Common myeloid progenitor, CD34-positive (primary cell): ENCODE measurements at places on chromosomes 13 and 19.
A peak's percentile ranks its signal among the peaks of the same experiment; 100 is the strongest.

DNA sequence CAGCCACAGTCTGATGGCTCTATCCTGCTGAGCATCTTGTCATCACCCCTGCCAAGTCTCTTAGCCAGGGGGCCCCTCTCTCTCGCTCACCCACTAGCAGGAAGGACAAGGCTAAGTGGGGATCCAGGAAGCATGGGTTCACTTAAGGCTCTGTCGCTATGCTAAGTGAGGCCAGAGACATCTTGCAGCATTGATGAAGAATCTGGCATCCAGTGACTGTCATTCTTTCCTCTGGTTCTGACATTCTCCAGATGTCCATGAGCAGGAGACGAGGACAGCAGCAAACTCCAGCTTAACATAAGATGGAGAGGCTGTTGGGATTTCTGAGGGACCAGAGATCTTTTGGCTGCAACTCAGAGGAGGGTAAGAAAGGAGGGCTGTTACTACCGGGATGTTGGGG lies 230.2 kb downstream of the TSHZ3 start:
- no peak overlapping the region for H3K27ac ChIP-seq
- no peaks in the 10 kb centered on the region for H3K4me1 ChIP-seq
- no peak for DNase-seq

DNA sequence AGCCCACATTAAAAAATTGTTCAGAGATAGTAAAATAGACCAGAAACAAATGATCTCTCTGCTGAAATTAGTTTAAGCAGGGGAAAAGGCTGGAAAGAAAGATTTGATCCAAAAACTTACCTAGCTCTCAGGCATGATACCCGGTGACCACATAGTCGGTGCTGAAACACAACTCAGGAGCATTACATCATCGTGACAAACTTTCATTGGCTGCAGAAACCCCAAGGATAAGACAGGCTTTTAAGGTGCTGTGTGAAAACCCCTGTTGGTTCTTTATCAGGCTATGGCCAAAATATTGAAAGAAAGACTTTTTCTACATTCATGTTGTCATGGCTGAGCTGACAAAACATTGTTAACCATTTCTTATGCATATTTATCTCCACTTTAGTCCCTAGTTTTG lies 171.7 kb upstream of the KLF12 start:
- DNase-seq: no peak
- H3K27me3 ChIP-seq: no peaks in the 10 kb centered on the region
- no peak overlapping the region for H3K27ac ChIP-seq
- H3K4me1 ChIP-seq: no peaks in the 10 kb centered on the region
- H3K36me3 ChIP-seq: no peaks in the 10 kb centered on the region
- H3K4me3 ChIP-seq: no peak overlapping the region

GRCh38 chr13:40665126-40666044 lies 1.1 kb downstream of the FOXO1 start:
- H3K27me3 ChIP-seq: no peaks in the 10 kb centered on the region
- H3K36me3 ChIP-seq: no peaks in the 10 kb centered on the region
- peak; percentile 61 for DNase-seq
- H3K27ac ChIP-seq: peak overlapping the region; percentile 77
- H3K4me1 ChIP-seq: peaks cover 37% of the 10 kb centered on the region

GRCh38 chr19:13959141-13959961 lies 7.0 kb downstream of the DCAF15 start:
- no peaks in the 10 kb centered on the region for H3K27me3 ChIP-seq
- H3K36me3 ChIP-seq: peaks cover 84% of the 10 kb centered on the region
- H3K4me1 ChIP-seq: no peaks in the 10 kb centered on the region
- no peak overlapping the region for H3K27ac ChIP-seq

DNA sequence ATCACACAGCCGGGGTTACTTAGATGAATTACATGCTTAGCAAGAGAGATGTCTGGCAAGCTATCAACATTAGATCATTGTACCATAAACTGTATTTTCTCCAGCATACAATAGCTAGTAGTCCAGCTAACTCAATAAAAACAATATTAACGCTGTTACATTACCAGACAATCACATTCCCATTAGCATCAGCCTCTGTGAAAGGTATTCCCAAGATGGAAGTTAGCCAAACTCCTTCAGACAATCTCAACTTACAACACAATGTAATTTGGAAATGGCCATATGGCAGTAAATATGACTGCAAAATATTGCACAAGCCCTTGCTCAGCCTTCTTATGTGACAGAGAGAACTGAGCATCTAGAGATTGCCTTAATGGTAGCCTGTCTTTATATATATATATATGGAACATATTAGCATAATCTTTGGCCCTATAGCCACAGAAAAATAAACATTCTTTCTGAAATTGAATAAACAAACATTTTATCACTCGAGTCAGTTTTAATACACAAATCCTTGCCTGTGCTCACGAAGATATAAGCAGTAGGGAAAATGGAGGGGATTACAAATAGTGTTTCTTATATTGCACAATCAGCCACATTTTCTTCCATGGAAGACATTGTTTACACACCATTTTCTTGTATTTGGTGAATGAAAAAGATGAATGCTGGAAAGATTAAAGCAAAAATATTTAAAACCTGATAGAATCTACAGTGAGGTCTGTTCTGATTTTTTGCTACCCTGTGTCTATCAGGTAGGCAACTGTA lies 1060.5 kb downstream of the DIAPH3 start:
- no peaks in the 10 kb centered on the region for H3K36me3 ChIP-seq
- H3K27ac ChIP-seq: no peak overlapping the region
- H3K4me3 ChIP-seq: no peak overlapping the region
- H3K27me3 ChIP-seq: no peaks in the 10 kb centered on the region
- H3K4me1 ChIP-seq: no peaks in the 10 kb centered on the region

- no peak overlapping the region for H3K27ac ChIP-seq
- no peaks in the 10 kb centered on the region for H3K27me3 ChIP-seq
- H3K4me1 ChIP-seq: no peaks in the 10 kb centered on the region
These were observed 336.5 kb downstream of the FOXO1 start for GRCh38 chr13:40329781-40330485.

DNA sequence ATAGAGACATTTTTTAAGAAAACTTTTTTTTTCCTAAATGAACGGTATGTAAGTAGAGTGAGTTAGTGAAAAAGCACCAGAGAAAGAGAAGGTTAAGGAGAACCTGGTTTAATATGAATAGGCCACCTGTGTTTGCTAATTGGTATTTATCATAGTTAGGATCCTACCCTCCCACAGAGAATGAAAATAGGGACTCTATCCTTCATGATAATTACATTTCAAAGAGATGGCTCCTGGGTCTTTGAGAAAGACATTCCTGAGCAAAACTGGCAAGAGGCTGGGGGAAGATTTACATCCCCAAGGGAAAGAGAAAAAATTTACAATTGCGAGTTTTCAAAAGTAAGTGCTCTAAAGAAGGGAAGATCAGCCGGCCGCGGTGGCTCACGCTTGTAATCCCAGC lies 1284.5 kb downstream of the SLITRK1 start:
- H3K27ac ChIP-seq: peak overlapping the region; percentile 15
- DNase-seq: no peak
- H3K4me3 ChIP-seq: no peak overlapping the region
- no peaks in the 10 kb centered on the region for H3K4me1 ChIP-seq
- no peaks in the 10 kb centered on the region for H3K27me3 ChIP-seq

- peaks cover 3% of the 10 kb centered on the region for H3K4me1 ChIP-seq
- no peak overlapping the region for H3K27ac ChIP-seq
- DNase-seq: no peak
- H3K36me3 ChIP-seq: no peaks in the 10 kb centered on the region
- no peak overlapping the region for H3K4me3 ChIP-seq
These were observed 213.9 kb upstream of the SERP2 start for GRCh38 chr13:44159633-44160279.

- no peak overlapping the region for H3K27ac ChIP-seq
- no peaks in the 10 kb centered on the region for H3K27me3 ChIP-seq
- no peaks in the 10 kb centered on the region for H3K4me1 ChIP-seq
- DNase-seq: no peak
These were observed 331.8 kb upstream of the KLF12 start for GRCh38 chr13:74466020-74466419.

DNA sequence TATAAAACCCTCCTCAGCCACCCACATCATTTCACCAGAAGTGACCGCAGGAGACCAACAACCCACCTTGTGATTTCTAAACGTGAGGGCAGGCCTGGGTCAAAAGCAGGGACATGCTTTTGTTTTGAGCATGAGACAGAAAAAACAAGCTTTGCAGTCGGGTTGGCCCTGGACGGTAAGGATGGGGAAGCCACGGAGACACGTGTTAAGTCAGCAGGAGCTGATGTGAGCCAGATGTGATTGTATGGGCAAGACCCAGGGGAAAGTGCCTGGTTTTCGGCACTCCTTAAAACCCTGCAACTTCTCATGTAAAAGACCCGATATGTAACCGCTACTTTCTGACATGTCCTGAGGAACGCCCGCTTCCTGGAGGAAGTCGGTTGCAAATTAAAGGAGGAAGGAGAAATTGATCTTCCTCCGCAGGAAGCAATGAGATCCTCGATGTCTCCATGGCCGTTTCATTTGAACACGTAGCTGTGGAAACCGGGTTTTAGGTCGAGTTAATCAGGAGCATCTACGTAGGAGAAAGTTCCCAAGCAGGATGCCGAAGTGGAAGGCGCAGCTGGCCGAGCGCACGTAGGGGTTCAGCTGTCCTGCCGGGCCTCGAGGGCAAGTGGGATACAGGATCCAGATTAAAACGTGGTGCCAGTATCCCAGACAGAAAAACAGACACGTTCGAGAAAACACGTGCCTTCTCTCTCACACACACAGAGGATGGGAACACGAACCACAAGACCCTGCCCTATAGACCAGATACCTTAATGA lies 40.5 kb upstream of the POMP start:
- H3K36me3 ChIP-seq: no peaks in the 10 kb centered on the region
- H3K4me1 ChIP-seq: no peaks in the 10 kb centered on the region
- H3K4me3 ChIP-seq: no peak overlapping the region

GRCh38 chr19:30064348-30064699 lies 122.3 kb downstream of the URI1 start:
- H3K27ac ChIP-seq: no peak overlapping the region
- peaks cover 7% of the 10 kb centered on the region for H3K4me1 ChIP-seq
- H3K4me3 ChIP-seq: no peak overlapping the region
- DNase-seq: no peak
- no peaks in the 10 kb centered on the region for H3K36me3 ChIP-seq

DNA sequence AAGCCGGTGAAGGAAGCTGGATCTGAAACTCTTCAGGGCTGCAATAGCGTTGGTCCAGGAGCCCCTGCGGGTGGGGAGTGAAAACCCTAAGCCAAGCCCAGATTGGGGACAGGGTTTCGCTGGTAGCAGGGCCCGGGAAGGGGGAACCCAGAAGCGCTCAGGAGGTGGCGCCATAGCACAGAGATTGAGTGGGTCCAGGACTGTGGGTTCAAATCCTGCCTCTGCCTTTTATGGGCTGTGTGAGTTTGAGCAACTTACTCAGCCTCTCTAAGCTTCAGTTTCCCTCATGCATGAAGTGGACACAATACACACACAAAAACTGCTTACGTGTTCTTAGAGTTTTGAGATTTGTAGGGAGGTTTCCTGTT lies 8.3 kb upstream of the SYCN start:
- peak; percentile 61 for DNase-seq
- H3K36me3 ChIP-seq: no peaks in the 10 kb centered on the region
- H3K4me1 ChIP-seq: no peaks in the 10 kb centered on the region

- H3K36me3 ChIP-seq: no peaks in the 10 kb centered on the region
- H3K27ac ChIP-seq: no peak overlapping the region
- H3K4me1 ChIP-seq: no peaks in the 10 kb centered on the region
- H3K4me3 ChIP-seq: no peak overlapping the region
These were observed 2139.9 kb downstream of the PCDH9 start for GRCh38 chr13:65090186-65090585.

GRCh38 chr13:51202477-51203046 lies 19.6 kb upstream of the FAM124A start:
- no peaks in the 10 kb centered on the region for H3K4me1 ChIP-seq
- no peak overlapping the region for H3K4me3 ChIP-seq
- no peak for DNase-seq
- no peaks in the 10 kb centered on the region for H3K36me3 ChIP-seq
- no peaks in the 10 kb centered on the region for H3K27me3 ChIP-seq
- H3K27ac ChIP-seq: no peak overlapping the region

- H3K27ac ChIP-seq: no peak overlapping the region
- no peaks in the 10 kb centered on the region for H3K36me3 ChIP-seq
- no peaks in the 10 kb centered on the region for H3K27me3 ChIP-seq
- peaks cover 14% of the 10 kb centered on the region for H3K4me1 ChIP-seq
- no peak for DNase-seq
These were observed 6.7 kb downstream of the CEACAM4 start for GRCh38 chr19:41620171-41620570.

DNA sequence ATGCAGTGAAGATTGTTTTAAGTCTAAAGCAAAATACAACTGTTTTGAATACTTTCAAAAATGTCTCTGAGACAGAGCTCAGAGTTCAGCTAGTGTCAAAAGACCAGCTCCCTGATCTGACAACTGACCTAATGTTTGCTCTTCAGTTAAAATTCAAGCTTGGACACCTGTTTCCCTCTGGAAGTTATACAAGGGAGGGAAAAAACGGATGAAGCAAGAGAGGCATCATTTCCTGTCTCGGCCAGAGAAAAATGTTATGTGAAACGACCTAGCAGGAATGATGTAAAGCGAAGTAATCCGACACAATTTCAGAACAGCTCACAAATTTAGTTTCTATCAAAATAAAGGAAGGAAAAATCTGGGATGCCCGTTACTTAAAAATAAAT lies 59.4 kb downstream of the ZAR1L start:
- no peaks in the 10 kb centered on the region for H3K27me3 ChIP-seq
- peaks cover 7% of the 10 kb centered on the region for H3K36me3 ChIP-seq
- H3K4me3 ChIP-seq: no peak overlapping the region
- H3K4me1 ChIP-seq: no peaks in the 10 kb centered on the region
- no peak overlapping the region for H3K27ac ChIP-seq
